HepG2 (cell line): ENCODE measurements at places on chromosomes 6 and 20. TPM values are rescaled to one million over a fixed set of nuclear protein-coding genes. Genes with fewer than 3 reads are reported as not detected.

The HACE1 gene
- 11.4 and 16.0 TPM in 2 replicates for total RNA-seq

GRCh38 chr6:2448826-2449571 is 203.6 kb upstream of the GMDS start:
- H3K27ac ChIP-seq, result no peak overlapping the region
- H3K4me3 ChIP-seq, result no peak overlapping the region
- peaks cover 19% of the 10 kb centered on the region for H3K4me1 ChIP-seq
- H3K27me3 ChIP-seq, result no peaks in the 10 kb centered on the region
- no peaks in the 10 kb centered on the region for H3K36me3 ChIP-seq

- no peak overlapping the region for H3K27ac ChIP-seq
- H3K36me3 ChIP-seq, result no peaks in the 10 kb centered on the region
- peaks cover 12% of the 10 kb centered on the region for H3K4me1 ChIP-seq
- no peak overlapping the region for H3K4me3 ChIP-seq
- H3K27me3 ChIP-seq, result no peaks in the 10 kb centered on the region
These were observed 24.6 kb downstream of the ATG5 start for GRCh38 chr6:106300944-106301343.

The SNAP91 gene
- not detected in 2 replicates for total RNA-seq

GRCh38 chr20:3563133-3563532 is 92.3 kb downstream of the ATRN start:
- no peak overlapping the region for H3K27ac ChIP-seq
- H3K27me3 ChIP-seq, result no peaks in the 10 kb centered on the region
- H3K4me1 ChIP-seq, result no peaks in the 10 kb centered on the region
- no peak for DNase-seq
- H3K4me3 ChIP-seq, result no peak overlapping the region

DNA sequence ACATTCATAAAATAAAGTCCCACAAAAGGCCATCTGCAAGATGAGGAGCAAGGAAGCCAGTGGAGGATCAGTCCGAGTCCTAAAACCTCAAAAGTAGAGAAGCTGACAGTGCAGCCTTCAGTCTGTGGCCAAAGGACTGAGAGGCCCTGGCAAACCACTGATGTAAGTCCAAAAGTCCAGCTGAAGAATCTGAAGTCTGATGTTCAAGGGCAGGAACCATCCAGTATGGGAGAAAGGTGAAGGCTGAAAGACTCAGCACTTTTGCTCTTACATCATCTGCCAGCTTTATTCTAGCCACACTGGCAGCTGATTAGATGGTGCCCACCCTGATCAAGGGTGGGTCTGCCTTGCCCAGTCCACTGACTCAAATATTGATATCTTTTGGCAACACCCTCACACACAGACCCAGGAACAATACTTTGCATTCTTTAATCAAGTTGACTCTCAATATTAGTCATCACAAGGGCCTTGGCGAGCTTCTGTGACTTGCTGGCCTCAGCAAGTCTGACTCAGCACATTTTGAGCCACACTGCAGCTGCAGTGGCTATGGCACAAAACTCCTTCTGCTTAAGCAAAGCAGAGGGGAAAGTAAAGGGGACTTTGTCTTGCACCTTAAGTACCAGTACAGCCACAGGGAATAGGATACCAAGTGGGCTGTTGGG is 1370.3 kb upstream of the CITED2 start:
- no peaks in the 10 kb centered on the region for H3K4me1 ChIP-seq
- no peak overlapping the region for H3K4me3 ChIP-seq
- H3K27me3 ChIP-seq, result no peaks in the 10 kb centered on the region
- no peak for DNase-seq

GRCh38 chr6:139858429-139858828 is 484.0 kb upstream of the CITED2 start:
- DNase-seq, result no peak
- no peaks in the 10 kb centered on the region for H3K36me3 ChIP-seq
- no peak overlapping the region for H3K27ac ChIP-seq
- no peak overlapping the region for H3K4me3 ChIP-seq

- no peak overlapping the region for H3K27ac ChIP-seq
- H3K27me3 ChIP-seq, result no peaks in the 10 kb centered on the region; the same call in 2 of the 3 replicates
- peaks cover 11% of the 10 kb centered on the region for H3K36me3 ChIP-seq
- no peak for DNase-seq
These were observed 1.8 kb downstream of the WDR46 start for GRCh38 chr6:33286946-33287914.

The RBM24 gene
- 1.2 and 1.5 TPM in 2 replicates for total RNA-seq

- no peaks in the 10 kb centered on the region for H3K27me3 ChIP-seq
- H3K27ac ChIP-seq, result no peak overlapping the region
- no peak overlapping the region for H3K4me3 ChIP-seq
These were observed 207.5 kb downstream of the ASCC3 start for GRCh38 chr6:100673641-100674040.

The GPR6 gene
- not detected in 2 replicates for total RNA-seq

GRCh38 chr6:116500969-116501433 is 10.4 kb upstream of the CALHM5 start:
- H3K4me3 ChIP-seq, result no peak overlapping the region
- no peaks in the 10 kb centered on the region for H3K36me3 ChIP-seq
- no peak overlapping the region for H3K27ac ChIP-seq
- no peaks in the 10 kb centered on the region for H3K27me3 ChIP-seq
- no peak for DNase-seq

DNA sequence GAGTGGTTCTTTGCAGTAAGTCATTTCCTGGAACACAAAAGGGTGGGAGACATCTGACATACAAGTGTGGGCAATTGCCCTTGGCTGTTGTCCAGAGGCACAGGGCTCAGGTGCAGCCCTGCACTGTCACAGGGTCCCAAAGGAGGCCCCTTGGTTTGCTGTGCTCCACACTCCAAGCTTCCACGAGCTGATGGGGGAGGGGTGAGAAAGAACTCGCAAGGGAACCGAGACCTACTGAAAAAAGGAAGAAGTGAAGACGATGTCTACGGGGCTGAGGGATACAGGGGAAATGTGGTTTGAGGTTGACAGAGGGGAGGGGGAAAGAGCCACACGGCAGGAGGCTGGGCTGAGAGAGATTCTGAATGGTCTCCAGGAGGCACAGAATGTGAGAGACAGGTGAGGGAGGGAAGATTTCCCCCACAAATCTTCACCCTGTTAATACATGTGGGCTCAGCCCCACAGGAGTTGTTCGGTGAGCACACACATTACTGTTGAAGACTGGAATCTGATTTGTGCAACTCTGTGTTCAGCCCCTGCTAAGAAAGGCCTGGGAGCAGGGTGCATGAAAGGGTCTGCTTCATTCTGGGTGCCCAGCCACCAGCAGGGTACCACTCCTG is 123.4 kb downstream of the LY86 start:
- H3K4me1 ChIP-seq, result peaks cover 17% of the 10 kb centered on the region
- peaks cover 48% of the 10 kb centered on the region for H3K27me3 ChIP-seq
- no peaks in the 10 kb centered on the region for H3K36me3 ChIP-seq
- no peak for DNase-seq
- H3K27ac ChIP-seq, result no peak overlapping the region

GRCh38 chr6:168096271-168096764 is 17.3 kb upstream of the FRMD1 start:
- H3K4me1 ChIP-seq, result peaks cover 14% of the 10 kb centered on the region
- peaks cover 63% of the 10 kb centered on the region for H3K27me3 ChIP-seq
- no peak for DNase-seq
- no peak overlapping the region for H3K4me3 ChIP-seq
- H3K36me3 ChIP-seq, result no peaks in the 10 kb centered on the region

The GSTA1 gene
- 282 and 403 TPM in 2 replicates for total RNA-seq

The GCNT2 gene
- total RNA-seq, result 25.1 and 31.9 TPM in 2 replicates

The PKIB gene
- total RNA-seq, result 1.5 and 2.2 TPM in 2 replicates

DNA sequence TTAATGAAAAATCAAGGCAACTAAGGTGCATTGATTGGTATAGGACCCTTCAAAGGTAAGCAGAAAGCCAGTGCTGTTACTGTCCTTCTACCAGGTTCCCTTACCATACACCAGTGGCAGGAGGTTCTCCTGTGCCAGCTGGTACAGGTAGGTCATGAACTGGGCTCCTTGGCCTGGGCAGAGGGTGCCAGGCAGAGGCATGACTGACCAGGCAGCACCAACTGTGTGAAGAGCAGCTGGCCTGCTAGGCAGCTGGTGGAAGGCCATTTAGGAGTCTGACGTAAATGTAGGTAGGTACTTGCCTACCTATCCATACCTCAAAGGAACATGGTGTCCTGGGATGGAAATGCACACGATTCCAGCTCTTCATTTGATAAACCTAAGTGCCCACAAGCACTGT is 23.3 kb downstream of the PCNA start:
- DNase-seq, result no peak
- H3K27me3 ChIP-seq, result no peaks in the 10 kb centered on the region
- H3K4me1 ChIP-seq, result no peaks in the 10 kb centered on the region
- peaks cover 43% of the 10 kb centered on the region for H3K36me3 ChIP-seq

The GPSM3 gene
- 0.18 and 0.27 TPM in 2 replicates for total RNA-seq

DNA sequence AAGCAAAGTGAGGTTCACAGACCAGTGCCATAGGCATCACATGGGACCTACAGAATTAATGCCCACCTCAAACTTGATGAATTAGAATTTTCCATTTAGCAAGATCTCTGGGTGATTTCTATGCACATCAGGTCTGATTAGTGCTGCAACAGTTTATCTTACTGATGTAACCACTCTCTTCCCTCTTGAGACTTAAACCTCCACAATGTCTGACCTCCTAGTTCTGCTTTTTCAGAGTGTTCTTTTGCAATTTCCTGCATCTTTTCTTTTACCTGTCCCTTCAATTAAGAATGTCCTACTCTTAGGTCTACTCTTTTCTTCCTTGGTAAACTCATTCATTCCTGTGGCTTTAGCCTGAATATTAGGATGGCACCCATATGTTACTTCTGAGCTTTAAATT is 615.3 kb downstream of the TFAP2A start:
- H3K4me1 ChIP-seq, result no peaks in the 10 kb centered on the region
- H3K27me3 ChIP-seq, result no peaks in the 10 kb centered on the region
- DNase-seq, result no peak
- H3K4me3 ChIP-seq, result no peak overlapping the region
- H3K27ac ChIP-seq, result no peak overlapping the region
- H3K36me3 ChIP-seq, result no peaks in the 10 kb centered on the region
